K562 (cell line): ENCODE measurements at places on chromosomes 1 and 21.

GRCh38 chr1:9717193-9718005 is 65.9 kb downstream of the PIK3CD start:
- peak; percentile 89 for DNase-seq

- DNase-seq = no peak
Observed at GRCh38 chr1:157241185-157241538, 103.0 kb upstream of the ETV3 start.

GRCh38 chr1:35706846-35707600 is 11.7 kb downstream of the C1orf216 start:
- DNase-seq = no peak

DNA sequence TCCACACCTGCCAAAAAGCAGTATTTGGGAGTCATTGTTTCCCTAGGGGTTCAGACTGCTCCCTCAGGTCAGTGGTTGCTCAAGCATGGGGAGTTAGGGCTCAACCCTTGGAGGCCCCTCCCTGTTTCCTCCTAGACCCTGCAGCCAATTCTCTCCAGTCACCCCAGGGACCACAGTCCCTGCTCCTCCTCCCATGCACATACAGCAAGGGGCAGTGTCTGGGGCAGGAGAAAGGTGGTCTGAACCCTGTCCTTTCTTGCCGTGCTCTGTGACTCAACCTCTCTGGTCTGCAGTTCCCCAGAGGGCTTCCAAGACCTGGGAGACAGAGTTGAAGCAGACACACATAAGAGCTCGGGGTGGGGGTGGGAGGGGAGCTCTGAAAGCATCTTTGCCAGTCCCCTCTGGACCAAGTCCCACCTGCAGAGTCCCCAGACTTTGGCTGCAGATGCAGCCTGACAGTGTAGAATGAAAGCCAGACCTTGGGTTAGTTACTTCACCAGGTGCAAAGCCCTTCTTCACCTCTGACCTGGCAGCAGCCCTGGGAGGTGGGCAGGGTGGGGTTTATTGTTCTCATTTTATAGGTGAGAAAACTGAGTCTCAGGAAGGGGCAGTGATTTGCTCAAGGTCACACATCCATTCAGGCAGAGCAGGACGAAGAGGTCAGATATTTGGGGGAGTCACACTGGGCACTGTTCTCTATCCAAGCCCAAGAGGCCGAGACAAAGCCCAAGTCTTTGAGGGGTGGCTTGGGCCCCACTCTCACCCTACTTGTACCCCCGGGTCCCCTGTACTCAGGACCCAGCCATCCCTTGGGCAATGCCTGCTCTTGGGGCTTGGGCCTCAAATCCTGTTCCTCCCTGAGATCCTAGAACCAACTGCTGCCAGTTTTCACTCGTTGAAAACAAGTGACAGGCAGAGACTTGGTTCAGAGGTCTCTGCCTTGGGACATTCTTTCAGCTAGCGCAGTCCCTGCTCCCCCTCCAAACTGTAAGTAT is 748 bp downstream of the PDZK1IP1 start:
- DNase-seq = no peak

DNA sequence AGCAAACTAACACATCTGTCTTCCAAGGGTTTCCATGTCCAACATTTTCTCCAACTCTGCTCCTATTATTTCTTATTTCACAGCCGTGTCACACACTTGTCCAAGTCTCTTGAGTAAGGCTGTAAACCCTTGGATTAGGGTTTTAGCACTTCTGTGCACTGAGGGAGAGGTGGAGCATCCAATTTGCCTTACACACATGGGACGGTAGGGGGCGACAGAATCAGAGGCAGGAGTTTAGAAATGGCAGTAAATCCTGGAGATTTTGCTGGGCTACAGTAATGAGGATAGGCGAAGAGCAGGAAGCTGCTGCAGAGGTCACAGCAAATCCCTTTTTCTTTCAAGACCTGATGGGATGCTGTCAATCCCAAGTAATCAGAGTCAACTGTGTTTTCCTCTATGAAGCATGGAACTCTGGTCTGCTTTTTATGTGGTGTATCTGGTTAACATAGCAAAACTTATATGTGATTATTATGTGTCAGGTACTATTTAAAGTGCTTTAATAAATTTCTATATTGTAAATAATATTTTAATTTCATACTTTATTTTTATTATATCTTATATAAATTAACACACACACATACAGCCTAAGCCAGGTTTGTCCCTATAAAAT is 15.4 kb upstream of the LCE5A start:
- DNase-seq = peak; percentile 44

DNA sequence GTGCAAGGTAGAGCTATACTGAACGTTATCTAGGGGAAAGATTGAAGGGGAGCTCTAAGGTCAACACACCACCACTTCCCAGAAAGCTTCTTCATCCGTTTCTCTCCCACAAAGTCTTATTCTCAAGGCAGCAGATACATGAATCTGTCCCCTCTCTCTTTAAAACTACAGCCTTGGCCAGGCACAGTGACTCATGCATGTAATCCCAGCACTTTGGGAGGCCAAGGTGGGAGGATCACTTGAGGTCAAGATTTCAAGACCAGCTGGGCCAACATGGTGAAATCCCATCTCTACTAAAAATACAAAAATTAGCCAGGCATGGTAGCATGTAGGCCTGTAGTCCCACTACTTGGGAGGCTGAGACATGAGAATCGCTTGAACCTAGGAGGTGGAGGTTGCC is 8.1 kb downstream of the CYP4X1 start:
- no peak for DNase-seq

- DNase-seq = no peak
Observed at GRCh38 chr1:31562707-31563360, 13.5 kb upstream of the TINAGL1 start.

- DNase-seq = no peak
Observed at GRCh38 chr1:27632387-27633297, 2.3 kb downstream of the FGR start.

- no peak for DNase-seq
Observed at GRCh38 chr1:168391851-168392681, 111.4 kb downstream of the TBX19 start.

GRCh38 chr1:38270849-38271633 is 224.4 kb upstream of the POU3F1 start:
- no peak for DNase-seq

- DNase-seq = no peak
Observed at GRCh38 chr1:31479811-31480210, 66.8 kb downstream of the SERINC2 start.

- no peak for DNase-seq
Observed at GRCh38 chr21:26776310-26777021, 68.7 kb downstream of the ADAMTS1 start.

DNA sequence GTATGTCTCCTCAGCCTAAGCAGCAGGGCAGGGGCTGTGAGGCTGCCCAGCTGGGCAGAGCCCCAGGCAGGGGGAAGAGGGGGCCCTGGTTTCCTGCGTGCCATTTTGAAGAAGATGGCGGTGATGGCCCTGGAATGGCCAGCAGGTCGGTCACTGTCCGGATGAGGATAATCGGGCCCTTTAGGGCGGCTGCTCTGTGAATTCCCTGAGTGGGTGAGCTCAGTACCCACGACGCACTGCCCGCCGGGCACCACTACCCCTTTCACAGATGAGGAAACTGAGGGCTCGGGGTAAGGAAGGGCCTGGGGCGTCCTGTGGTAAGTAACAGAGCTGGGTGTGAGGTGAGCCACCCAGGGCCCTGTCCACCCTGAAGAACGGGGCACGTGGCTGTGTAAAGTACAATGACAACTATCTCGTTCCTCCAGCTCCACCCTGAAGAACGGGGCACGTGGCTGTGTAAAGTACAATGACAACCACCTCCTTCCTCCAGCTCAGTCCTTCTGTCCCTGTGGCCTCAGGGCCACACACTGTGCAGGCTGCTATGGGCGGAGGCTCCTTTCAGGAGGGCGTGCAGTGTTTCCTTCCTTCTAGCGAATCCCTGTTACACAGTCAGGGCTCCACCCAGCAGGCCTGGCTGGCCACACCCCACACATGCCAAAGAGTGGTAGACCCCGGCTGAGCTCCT is 23.2 kb downstream of the ITGB2 start:
- peak; percentile 50 for DNase-seq
